ENCODE measurements at places on chromosomes 16 and 17.

DNA sequence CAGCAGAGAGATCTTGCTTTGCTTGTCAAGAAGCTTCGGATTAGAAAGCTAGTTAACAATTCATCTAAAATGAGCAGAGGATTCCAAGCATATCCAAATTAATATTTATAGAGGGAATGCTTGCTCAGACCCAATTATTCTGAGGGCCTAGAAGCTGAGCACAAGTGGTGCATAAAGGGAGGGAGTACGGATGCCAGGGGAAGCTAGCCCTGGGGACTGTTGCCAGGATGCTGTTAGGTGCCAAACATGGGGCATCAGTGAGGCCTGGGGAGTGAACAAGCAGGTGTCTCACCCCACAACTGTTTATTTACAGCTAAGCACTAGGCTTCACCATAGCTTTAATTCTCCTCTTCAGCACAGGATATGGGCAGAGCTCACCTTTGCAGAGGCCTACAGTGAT is 684.1 kb upstream of the C16orf82 start:
- no peak for DNase-seq

DNA sequence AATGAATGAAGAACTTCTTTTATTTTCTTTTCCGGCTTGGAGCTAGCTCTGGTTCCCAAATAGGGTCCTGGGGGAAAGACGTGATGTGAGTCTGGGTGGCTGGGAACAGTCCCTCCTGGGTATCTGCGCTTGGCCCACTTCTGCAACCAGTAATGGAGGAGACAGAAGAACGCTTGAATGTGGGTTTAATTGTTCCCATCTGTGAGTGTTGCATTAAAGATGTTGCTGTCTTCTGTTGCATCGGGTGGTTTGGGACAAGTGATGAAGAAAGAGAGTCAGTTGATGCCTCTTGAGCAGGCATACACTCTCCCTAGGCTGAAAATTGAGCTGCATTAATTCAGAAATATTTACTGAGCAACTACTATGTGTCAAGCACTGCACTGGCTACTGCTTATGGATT is 511.1 kb downstream of the CDH13 start:
- no peak for DNase-seq

- no peak for DNase-seq
Measured at GRCh38 chr17:58409432-58409831, 7.9 kb downstream of the RNF43 start.

- no peak for DNase-seq
Measured at GRCh38 chr16:67108931-67109406, 772 bp upstream of the PHAF1 start.

DNA sequence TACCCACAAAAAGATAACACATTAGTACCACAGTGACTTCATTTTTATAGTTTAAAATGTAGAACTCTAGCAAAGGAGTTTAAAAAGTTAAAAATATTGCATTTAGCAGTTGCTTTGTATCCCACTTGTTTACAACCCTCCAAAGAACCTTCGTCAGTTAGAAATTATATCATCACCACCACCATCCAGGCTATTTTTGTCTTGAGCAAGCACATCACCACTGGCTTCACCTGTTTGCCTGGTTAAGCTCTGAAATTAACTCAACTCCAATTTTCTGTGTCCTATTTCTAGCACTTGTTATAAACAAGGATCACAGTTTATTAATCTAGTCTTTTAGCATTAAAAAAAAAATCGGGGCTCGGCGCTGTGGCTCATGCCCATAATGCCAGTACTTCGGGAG is 6.1 kb downstream of the GLYR1 start:
- DNase-seq: no peak

DNA sequence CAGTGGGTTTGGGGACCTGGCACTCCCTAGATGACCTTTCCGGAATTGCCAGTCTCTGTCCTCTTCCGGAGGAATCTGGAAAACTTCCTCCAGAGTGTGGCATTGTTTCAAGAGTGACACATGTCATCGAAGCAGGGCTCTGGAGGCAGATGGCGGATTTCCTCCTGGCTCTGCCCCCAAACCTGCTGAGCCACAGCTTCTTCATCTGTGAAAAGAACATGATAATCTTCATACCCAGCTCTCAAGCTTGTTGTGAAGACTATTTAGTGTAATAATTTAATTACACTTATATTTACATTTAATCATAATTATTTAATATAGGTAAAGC is 19.7 kb upstream of the TEX2 start:
- peak; percentile 10 for DNase-seq

DNA sequence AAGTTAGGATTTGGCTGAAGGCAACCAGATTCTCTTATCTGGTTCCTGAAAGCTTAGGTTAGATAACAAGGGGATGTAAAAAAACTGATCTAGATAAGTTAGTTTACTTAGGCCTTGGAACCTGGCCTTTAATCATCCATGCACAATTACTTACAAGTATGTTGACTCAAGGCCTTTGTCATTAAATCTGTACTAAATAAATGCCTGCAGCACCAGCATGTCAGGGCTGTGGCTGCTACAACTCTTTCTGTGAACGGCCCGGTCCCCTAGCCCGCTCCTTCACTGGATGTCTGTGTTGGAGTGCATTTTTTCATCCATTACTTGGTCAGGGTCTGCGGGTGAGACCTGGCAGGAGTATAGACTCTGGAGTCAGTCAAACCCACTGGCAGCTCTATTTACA is 48.4 kb upstream of the ALDH3A1 start:
- no peak for DNase-seq

DNA sequence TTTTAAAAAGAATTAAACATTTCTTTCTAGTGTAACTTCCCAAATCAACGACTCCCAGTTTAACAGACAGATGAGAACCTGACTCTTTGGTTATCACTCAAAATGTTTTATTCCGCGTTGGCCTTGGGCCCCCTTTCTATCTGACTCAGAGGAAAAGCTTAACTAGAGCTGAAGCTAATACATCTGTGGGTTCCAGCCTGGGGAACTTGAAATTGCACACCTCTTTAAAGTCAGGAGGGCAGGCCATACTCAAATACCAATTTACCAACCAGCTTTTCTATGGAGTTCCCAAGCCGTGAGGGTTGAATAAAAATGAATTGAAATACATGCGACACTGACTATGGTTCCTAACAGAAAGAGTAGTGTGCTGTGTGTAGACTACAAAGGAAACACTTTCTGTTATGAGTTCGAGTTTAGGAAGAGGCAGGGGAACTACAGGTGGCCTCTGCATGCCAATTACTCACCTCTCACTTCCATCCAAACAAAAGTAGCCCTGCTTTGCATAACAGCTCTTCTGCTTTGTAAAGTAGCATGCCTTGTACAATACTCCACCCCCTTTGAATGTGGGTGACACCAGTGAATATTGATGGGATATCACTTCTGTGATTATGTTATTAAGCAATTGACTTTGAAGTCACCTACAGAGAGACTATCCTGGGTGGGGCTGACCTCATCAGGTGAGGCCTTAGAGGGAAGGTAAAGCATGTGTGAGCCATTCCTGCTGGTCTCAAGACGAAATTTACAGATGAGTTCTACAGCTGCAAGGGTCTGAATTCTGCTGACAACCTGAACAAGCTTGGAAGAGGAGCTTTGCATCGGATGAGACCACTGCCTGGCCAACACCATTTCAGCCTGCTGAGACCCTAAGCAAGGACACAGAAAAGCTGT is 92.1 kb downstream of the WDR59 start:
- no peak for DNase-seq

GRCh38 chr17:622356-622755 is 92.3 kb downstream of the VPS53 start:
- DNase-seq: no peak

GRCh38 chr16:52497067-52497816 is 49.7 kb downstream of the TOX3 start:
- DNase-seq: no peak

DNA sequence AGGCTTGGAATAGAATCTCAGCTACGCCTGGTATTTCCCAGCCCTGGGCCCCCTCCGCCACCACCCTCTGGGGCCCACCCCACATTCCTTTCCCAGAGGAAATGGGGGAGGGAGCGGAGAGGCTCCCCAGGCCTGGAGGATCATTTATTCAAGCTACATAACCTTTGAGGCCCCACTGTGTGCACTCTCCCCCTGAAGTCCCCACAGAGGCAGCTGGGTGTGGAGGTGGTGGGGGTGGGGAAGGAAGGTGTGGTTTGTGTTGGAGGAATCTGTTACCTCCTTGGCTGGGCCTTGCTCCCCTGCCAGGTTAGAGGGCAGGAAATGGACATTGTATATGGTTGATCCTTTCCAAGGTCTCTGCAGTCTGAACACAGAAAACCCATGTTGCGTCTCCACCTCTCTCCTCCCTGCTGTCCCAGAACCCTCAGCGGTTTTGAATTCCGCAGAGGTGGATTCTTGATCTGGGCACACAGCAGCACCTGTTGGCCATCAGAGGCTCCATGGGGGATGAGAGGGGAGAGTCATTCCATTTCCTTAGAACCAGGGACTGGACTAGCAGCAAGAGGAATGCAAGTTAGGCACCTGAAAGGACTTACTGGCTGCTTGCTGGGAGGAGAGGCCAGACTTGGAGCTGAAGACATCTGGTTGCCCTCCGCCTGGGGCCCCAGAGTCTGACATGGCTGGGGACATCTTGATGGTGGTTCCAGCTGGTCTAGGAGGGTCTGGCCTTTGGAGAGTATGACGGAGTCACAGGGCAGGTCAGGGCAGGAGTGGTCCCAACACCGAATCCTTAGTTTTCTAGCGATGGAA is 23.0 kb downstream of the ARHGAP23 start:
- DNase-seq: no peak

- no peak for DNase-seq
Measured at GRCh38 chr16:75710344-75710743, 9.1 kb upstream of the DUXB start.

DNA sequence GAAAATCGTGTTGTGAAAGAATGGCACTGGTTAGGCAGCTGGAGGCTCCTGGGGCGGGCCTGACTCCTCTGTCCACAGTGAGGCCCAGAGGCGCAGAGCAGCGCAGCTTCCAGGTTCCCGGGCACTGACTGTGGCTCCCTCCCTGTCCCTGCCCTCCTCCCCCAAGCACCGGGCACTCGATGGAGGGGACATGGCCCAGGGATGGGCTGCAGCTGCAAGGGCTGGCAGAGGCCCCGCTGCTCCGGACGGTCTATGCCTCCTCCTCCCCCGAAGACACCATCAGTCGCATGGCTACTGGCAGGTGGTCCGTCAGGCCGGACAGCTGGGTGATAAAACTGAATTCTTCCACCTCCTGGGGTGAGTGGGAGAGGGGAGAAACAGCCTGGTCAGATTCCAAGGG is 50.1 kb downstream of the PRMT7 start:
- DNase-seq: no peak

GRCh38 chr17:30429155-30429554 is 48.1 kb upstream of the GOSR1 start:
- DNase-seq: no peak

DNA sequence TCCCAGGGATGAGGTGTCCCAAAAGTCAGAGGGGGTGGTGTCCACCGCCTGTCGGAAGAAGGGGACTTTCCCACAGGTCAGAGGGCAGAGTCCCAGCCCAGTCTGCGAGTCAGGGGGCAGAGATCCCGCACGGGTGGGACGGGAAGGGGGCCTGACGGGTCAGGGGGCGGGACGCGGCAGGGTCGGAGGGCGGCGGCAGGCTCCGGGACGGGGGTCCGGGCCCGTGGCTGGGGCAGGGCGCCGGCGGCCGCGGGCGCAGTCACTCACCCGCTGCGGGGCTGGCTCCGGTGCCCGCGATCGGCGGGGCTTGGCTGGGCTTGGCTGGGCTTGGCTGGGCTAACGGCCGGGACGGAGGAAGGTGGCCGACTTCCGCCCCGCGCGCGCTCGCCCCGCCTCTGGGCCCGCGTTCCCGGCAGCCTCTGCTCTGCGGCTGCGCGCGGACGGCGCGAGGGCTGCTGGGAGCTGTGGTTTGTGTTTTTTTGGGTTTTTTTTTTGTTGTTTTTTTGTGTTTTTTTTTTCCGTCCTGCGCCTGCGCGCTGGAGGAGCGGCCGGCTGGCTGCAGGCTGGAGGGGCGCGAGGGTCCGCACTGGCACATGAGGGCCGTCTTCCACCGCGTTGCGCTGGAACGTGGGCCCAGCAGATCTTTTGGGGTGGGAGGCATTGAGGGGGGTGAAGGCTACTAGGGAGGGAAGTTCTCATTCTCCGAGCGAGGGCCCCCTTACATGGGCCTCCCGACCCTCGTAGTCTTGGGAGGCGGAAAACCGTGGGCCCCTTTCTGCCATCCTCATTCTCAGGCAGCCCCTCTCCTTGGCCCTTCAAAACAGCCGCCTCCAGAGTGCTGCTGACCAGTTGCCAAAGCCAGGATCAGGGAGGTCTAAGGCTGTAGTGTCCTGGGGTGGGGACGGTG is at the start of gene CANT1:
Gene CANT1, minus strand, starts transcription at position 368 of the 907 bp plus-strand sequence. CDS start 12,142 bp downstream, outside the sequence.
- DNase-seq: no peak

DNA sequence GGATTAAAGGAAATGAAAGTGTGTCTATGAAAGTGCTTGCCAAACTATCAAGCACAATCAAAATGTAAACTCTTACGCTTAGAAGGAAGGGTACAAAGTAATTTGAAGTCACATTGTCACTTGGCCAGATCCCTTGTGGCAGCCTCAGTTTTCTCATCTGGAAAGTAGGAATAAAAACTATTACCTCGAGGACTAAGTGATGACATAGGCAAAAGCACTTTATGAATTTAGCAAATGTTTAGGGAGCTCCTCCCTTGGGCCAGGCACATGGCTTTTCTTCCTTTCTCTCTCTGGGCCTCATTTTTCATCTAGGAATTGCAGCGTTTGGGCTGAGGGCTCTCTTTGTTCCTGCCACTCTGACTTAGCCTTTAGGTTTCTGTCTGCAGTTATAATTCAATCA is 28.5 kb downstream of the DYNLL2 start:
- DNase-seq: no peak

- DNase-seq: no peak
Measured at GRCh38 chr17:17500999-17501605, 4.9 kb upstream of the RASD1 start.

DNA sequence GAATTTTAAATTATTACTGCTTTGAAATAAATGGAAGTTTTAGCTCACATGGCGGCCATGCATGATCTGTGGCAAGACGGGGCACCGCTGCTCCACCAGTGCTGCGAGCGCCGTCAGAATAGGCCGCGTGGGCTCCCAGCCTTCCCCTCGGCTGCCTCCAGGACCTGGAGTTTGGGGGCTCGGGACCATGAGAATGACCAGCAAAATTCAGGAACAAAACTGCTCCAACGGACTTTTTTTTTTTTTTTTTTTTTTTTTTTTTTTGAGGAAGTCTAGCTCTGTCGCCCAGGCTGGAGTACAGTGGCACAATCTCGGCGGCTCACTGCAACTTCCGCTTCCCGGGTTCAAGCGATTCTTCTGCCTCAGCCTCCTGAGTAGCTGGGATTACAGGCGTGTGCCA is 38.3 kb upstream of the AKAP1 start:
- no peak for DNase-seq

- no peak for DNase-seq
Measured at GRCh38 chr17:38897176-38897575, 27.3 kb downstream of the LASP1 start.

- DNase-seq: no peak
Measured at GRCh38 chr16:14194721-14195120, 123.6 kb downstream of the MRTFB start.

- no peak for DNase-seq
Measured at GRCh38 chr17:76956846-76957540, 88.8 kb downstream of the MGAT5B start.

- DNase-seq: no peak
Measured at GRCh38 chr17:48500435-48501426, 30.1 kb downstream of the HOXB1 start.

GRCh38 chr17:36661047-36661666 is 59.8 kb downstream of the MRM1 start:
- no peak for DNase-seq
